ENCODE measurements at places on chromosomes 16 and 17.

DNA sequence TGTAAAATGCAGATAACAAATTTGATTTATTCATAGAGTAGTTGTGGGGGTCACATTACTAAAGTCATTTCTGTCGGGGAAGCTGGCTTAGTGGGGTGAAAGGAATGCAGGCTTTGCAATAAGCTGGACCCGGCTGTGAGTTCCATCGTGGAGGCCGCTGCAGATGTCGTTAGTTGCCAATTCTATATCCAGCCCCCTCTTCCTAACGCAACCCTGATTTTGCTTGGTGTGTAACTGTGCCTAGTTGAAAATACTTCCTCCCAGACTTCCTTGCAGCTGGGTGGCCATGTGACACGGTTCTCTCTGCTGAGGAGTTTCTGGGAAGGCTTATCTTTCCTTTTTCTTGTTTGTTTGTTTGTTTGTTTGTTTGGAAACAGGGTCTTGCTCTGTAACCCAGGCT, 4.5 kb downstream of the MFSD6L start:
- DNase-seq: no peak

DNA sequence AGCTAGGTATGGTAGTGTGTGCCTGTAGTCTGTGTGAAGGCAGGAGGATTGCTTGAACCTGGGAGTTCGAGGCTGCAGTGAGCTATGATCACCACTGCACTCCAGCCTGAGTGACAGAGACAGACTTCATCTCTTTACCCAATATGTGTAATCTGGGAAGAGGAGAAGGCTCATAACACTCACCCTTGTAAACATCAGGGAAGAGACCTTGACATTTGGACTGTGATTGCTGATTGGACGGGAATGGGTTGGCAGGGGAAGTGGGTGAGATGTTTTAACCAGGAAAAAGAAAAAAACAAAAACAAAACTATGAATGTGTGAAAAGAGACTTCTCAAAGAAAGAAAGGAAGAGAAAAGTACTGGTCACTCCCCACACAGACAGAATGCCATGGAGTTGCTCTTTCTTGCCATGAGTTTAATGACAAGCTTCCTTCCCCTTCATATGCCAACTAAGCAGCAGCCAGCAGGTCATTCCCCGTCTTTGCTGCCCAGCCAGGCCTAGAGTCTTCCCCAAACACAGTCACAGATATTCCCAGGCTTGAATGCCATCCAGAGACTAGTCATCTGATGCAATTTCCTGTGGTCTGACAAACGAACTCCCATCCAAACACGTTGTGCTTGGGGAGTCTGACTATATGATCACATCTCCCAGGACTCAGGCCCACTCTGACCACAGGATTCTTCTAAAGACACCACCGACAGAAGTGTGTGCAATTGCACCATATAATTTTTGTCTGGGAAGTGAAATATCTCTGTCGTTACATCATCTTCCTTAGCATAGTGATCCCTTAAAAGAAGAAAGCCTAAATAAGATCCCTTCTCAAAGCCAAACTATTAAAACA, 3.6 kb upstream of the XAF1 start:
- DNase-seq: no peak

DNA sequence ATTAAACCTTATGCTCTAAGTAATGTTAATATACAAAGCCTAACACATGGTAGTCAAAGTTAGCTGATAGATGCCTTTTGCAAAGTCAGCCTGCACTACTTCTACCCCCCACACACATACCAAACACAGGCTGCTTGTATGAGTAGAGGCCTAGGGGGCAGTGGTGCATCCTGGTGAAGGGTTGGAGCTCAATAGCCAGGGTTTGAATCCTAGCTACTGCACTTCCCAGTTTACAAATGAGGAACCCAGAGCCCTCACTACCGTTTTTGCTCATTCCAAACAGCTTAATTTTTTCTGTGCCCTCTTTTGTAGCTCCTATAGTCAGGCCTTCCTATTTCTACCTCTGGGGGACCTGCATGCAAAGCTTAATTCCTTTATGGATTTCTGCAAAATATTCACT, 18.9 kb upstream of the HYDIN start:
- DNase-seq: no peak

DNA sequence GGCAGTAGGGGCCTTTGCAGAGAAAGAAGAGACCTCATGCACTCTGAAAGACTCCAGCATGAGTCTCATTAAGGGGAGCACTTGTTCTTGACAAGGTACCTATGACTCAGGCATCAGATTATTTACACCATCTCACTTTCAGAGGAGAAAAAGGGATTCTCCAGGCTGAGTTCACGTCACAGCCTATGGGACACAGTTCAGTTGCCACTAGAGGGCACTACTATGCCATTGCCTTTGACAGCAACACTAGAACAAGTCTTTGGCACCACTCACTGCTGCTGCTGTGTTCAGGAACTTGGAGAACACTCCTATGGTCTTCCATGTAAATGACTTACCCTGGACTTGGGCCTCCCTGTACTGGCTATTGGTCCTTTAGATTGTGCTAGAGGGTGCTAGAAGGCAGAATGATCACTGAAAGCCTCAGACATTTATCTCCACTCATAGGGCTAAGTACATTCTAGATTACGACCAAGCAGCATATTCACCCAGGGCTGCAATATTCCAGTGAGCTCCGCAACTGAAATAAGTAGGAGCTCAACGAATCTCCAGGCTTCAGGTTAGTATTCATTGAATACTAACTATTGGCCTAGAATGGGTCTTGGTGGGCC, 225.1 kb upstream of the CA10 start:
- peak; percentile 88 for DNase-seq

GRCh38 chr16:56974549-56975300, 13.0 kb downstream of the CETP start:
- DNase-seq: no peak
